ENCODE measurements at places on chromosomes 13 and 19.

GRCh38 chr13:88000239-88000638 is 329.1 kb downstream of the SLITRK5 start:
- no peaks in the 10 kb centered on the region for H3K27me3 ChIP-seq
- no peaks in the 10 kb centered on the region for H3K36me3 ChIP-seq
- DNase-seq, result no peak
- H3K27ac ChIP-seq, result no peak overlapping the region
- no peak overlapping the region for H3K4me3 ChIP-seq
- peaks cover 5% of the 10 kb centered on the region for H3K4me1 ChIP-seq

DNA sequence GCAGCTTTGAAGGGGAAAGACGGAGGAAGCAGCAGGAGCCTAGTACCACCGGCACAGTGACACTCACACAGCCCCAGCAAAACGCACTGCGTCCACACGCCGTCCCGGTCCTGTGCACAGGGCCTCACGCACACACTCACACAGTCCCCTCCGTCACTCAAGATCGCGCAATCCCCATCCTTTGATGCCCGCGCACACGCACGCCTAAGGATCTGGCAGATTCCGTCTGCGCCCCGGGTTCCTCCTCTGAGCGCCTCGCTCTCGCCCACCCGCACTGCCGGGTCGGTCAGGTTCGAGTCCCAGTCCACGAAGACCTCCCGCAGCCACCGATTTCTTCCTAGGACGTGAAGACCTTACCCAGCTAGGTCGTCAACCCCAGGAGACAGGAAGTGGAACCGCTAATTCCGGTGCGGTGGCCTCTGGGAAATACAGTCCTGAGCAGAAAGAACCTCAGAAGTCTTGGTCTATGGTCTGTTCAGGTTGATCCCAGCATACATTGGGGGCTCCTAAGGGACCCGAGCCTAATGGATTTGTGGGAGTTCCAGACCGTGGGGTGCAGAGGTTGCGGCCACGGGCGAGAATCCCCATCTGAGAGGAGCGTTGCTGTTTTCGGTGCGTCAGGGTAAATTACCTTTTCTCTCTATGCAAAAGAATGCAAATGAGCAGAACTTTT is at the start of gene ZNF780B:
TSS of gene ZNF780B (minus strand) at position 400 of the 673 bp plus-strand sequence. CDS start 5,899 bp downstream, outside the sequence.
- H3K4me1 ChIP-seq, result peaks cover 59% of the 10 kb centered on the region
- H3K4me3 ChIP-seq, result peak within 1 kb of the TSS; percentile 100
- DNase-seq, result peak; percentile 66
- H3K27ac ChIP-seq, result peak within 1 kb of the TSS; percentile 96
- H3K27me3 ChIP-seq, result peaks cover 16% of the 10 kb centered on the region
- peaks cover 11% of the 10 kb centered on the region for H3K36me3 ChIP-seq

- H3K4me1 ChIP-seq, result peaks cover 24% of the 10 kb centered on the region
- H3K36me3 ChIP-seq, result peaks cover 10% of the 10 kb centered on the region
- no peak overlapping the region for H3K27ac ChIP-seq
- H3K27me3 ChIP-seq, result peaks cover 10% of the 10 kb centered on the region
These were observed 3.6 kb downstream of the ISOC2 start for GRCh38 chr19:55457683-55458457.

DNA sequence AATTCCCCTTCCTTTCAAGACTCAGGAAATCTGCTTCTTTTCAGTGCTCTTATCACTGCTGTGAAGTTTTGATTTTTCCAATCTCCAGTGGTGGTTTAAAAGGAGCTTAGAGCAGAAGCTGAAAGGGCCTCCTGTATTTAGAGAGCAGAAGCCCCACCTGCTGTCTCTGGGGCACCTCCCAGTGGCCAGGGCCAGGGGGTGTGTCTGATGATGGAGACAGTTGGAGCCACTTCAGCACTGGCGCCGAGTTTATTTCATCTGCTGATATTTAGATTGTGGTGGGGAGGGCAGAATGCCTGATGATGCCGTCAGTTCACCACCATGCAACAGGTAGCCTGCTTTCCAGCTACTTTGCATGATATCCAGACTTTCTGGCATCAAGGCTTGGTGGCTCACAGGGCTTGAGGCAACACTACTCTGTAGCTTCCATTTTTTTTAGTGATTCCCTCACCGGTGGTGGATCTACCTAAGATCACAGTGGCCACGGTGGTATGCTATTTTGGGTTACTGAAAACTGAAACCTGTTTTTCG is 371.9 kb downstream of the KCNRG start:
- H3K36me3 ChIP-seq, result peaks cover 7% of the 10 kb centered on the region
- peaks cover 5% of the 10 kb centered on the region for H3K27me3 ChIP-seq
- peaks cover 14% of the 10 kb centered on the region for H3K4me1 ChIP-seq
- no peak overlapping the region for H3K27ac ChIP-seq
- DNase-seq, result peak; percentile 32

DNA sequence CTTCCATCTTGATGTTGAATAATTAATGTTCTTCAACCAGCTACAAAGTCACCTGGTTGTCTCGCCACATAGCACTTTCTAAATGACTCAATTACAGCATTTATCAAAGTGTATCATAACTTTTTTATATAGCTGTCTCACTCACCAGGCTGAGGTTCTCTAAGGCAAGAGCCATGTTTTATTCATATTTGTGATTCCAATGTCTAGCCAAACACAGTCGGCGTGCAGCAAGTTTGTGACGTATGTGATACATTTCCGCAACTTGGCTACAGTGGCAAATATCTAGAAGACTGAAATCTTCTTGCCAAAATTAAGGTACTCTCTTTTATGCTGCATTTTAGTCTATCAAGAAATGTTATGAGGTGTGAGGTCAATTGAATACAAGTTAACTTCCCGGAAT is 94.2 kb upstream of the WASF3 start:
- H3K27me3 ChIP-seq, result peaks cover 6% of the 10 kb centered on the region
- no peaks in the 10 kb centered on the region for H3K36me3 ChIP-seq
- no peaks in the 10 kb centered on the region for H3K4me1 ChIP-seq
- H3K27ac ChIP-seq, result no peak overlapping the region
- DNase-seq, result no peak
- no peak overlapping the region for H3K4me3 ChIP-seq

- no peak overlapping the region for H3K27ac ChIP-seq
- peaks cover 23% of the 10 kb centered on the region for H3K27me3 ChIP-seq
- DNase-seq, result no peak
- H3K4me1 ChIP-seq, result no peaks in the 10 kb centered on the region
- H3K36me3 ChIP-seq, result no peaks in the 10 kb centered on the region
These were observed 21.7 kb upstream of the C1QTNF9B start for GRCh38 chr13:23919006-23919405.

DNA sequence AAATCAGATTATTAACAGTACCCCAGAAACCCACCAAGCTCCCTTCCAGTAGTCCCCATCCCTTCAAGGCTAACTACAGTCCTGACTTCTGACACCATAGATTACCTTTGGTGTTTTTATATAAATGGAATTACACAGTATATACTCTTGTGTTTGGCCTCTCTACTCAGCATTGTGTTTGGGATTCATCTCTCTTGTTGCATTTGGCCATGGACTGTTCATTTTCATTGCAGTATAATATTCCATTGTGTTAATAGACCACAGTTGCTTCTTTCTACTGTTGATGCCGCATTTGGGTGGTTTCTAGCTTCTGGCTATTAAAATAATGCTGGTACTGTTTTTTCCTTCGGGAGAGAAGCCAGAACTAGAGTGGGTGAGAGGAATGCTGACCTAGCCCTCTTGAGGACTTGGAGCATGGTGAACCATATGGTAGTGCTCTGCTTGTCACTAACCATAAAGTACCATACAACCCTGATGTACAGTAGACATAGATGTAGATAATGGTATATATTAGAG is 18.9 kb upstream of the GARRE1 start:
- DNase-seq, result no peak
- H3K27me3 ChIP-seq, result no peaks in the 10 kb centered on the region
- H3K4me1 ChIP-seq, result peaks cover 12% of the 10 kb centered on the region
- no peak overlapping the region for H3K27ac ChIP-seq
- peaks cover 5% of the 10 kb centered on the region for H3K36me3 ChIP-seq

DNA sequence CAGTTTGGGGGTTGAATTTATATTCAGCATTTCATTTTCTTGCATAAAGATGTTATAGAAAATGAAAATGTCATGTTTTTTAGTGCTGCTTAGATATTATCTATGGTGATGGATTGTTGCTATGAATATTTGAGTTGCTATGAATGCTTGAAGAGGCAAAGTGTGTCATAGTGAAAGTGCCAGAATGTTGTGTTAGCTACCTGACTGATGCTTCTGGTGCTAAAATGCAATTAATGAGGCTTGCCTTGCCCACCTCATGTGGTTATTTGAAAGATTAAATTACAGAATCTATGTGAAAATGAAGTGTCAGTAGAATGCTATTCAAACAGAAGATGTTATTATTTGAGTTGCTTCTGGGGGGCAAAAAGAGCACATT is 62.7 kb upstream of the MYCBP2 start:
- no peak overlapping the region for H3K27ac ChIP-seq
- H3K27me3 ChIP-seq, result peaks cover 1% of the 10 kb centered on the region
- no peak for DNase-seq
- H3K4me3 ChIP-seq, result no peak overlapping the region

GRCh38 chr19:44696939-44697669 is 1.8 kb upstream of the CEACAM16 start:
- H3K27me3 ChIP-seq, result peaks cover 3% of the 10 kb centered on the region
- no peak for DNase-seq
- no peaks in the 10 kb centered on the region for H3K36me3 ChIP-seq
- H3K4me3 ChIP-seq, result no peak overlapping the region

GRCh38 chr19:15108845-15109767 is 1.9 kb downstream of the SYDE1 start:
- H3K4me1 ChIP-seq, result peaks cover 12% of the 10 kb centered on the region
- no peak for DNase-seq
- H3K27me3 ChIP-seq, result peaks cover 16% of the 10 kb centered on the region
- no peak overlapping the region for H3K4me3 ChIP-seq
- peaks cover 5% of the 10 kb centered on the region for H3K36me3 ChIP-seq
- H3K27ac ChIP-seq, result no peak overlapping the region

GRCh38 chr19:33375156-33375836 is 1.8 kb downstream of the CEBPG start:
- H3K4me1 ChIP-seq, result peaks cover 53% of the 10 kb centered on the region
- no peak for DNase-seq
- peak overlapping the region; percentile 85 for H3K4me3 ChIP-seq
- peaks cover 3% of the 10 kb centered on the region for H3K36me3 ChIP-seq
- peak overlapping the region; percentile 64 for H3K27ac ChIP-seq

DNA sequence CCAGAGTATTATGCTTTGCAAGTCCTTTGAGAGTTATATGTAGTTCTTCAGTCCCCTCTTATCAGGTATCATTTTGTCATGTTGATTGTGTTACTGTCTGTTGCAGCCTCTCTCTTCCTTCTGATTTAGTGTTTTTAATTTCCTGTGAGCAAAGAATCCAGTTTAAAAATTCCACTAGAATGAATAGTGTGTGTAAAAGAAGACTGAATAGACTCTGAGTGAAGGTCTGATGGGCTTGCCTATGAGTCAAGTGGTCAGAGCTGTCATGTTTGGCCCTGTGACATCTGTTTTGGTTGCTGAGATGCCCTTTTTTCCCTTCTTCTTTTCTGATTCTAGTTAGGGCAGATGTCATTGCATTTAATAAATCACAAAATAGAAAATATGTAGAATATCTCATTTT is 23.3 kb upstream of the KCTD4 start:
- no peak for DNase-seq
- H3K4me1 ChIP-seq, result peaks cover 16% of the 10 kb centered on the region
- no peaks in the 10 kb centered on the region for H3K36me3 ChIP-seq
- H3K27ac ChIP-seq, result no peak overlapping the region
- no peak overlapping the region for H3K4me3 ChIP-seq

DNA sequence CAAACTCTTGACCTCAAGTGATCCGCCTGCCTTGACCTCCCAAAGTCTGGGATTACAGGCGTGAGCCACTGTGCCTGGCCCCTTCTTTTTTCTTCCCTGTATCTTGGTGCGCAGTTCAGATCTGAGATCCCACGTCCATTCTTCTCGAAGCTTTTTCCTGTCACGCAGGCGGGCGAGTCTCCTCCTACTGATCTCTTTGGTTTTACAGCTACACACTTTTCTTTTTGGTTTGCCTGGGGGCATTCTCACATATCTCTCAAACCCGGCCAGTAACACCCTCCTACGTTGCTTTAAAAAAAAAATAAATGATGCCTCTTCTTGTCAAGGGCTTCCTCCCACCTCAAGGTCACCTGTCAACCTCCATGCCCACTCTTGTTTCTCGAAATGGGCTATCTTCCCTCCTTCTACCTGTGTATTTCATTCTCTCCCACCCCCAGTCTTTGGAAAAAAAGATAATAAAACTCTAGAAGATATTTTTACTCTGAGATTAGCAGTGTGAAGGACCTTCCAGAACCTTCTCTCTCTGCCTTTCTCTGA is 12.1 kb downstream of the TMPRSS9 start:
- no peak overlapping the region for H3K4me3 ChIP-seq
- peaks cover 7% of the 10 kb centered on the region for H3K27me3 ChIP-seq
- H3K36me3 ChIP-seq, result peaks cover 5% of the 10 kb centered on the region
- no peak overlapping the region for H3K27ac ChIP-seq

DNA sequence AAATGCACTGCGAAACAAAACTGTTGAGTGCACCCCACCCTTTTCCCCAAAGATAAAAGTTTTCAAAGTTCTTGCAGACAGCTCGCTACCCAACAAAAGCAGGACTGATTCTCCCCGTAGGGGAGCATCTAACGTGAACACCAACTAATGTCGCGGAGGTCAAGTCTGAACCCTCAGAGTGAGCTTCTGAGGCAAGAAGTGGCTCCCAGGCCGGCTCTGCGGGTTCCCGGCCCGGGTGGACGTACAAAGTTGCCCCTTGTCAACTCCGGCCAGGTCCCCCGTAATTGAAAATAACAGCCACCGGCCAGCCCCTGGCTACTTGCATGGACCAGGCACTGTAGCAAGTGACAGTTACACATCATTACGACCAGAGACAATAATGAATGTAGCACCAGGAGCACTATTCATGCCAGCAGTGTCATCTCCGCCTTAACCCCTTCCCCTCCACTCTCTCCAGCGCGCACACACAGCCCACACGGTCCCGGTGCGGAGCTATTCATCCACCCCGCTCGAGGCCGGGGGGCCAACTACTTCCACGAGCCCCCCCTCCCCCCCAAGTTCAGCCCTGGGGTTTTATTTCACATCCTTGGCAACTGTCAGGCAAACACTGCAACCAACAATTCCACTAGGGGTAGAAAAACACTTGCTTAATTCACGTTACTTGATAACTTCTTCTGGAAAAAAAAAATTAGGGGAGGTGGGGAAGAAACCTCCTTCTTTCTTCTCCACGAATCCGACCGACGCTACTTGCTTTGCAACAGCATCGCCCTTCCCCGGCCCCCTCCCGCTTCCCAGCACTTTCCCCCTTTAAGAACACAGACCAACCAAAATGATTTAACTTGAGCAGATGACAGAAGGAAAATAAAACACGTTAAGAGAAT is 1.2 kb downstream of the KLF12 start:
- no peaks in the 10 kb centered on the region for H3K36me3 ChIP-seq
- peaks cover 49% of the 10 kb centered on the region for H3K4me1 ChIP-seq
- peak overlapping the region; percentile 98 for H3K27ac ChIP-seq
- peak overlapping the region; percentile 94 for H3K4me3 ChIP-seq

DNA sequence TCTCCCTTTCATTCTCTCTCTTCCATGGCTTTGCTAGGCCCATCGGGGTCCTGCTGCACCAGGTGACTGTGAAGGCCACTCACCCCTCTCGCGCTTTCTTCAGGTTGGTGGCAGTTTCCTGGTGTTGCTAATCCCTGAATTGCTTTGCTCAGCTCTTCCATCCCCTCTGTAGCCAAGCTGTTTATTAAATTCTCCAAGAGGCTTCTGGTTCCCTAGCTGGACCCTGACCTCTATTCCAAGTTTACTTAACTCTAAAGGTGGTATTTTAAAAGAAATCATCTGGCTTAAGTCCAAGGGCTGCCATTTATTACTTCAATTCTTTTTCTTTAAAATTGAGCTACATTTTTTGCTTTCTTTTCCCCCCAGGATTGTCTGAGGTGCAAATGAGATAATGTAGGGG is 32.7 kb upstream of the MICU2 start:
- peaks cover 8% of the 10 kb centered on the region for H3K4me1 ChIP-seq
- no peak for DNase-seq
- no peaks in the 10 kb centered on the region for H3K36me3 ChIP-seq
- H3K27me3 ChIP-seq, result peaks cover 2% of the 10 kb centered on the region
- no peak overlapping the region for H3K4me3 ChIP-seq

- H3K36me3 ChIP-seq, result no peaks in the 10 kb centered on the region
- H3K4me3 ChIP-seq, result no peak overlapping the region
- H3K27me3 ChIP-seq, result no peaks in the 10 kb centered on the region
- DNase-seq, result no peak
These were observed 4.9 kb upstream of the CLEC17A start for GRCh38 chr19:14577885-14578427.

All from immature natural killer cell (primary cell).